ENCODE measurements at places on chromosomes 7 and 10.

GRCh38 chr7:18419456-18419855, 76.1 kb upstream of the HDAC9 start:
- DNase-seq = no peak

- no peak for DNase-seq
Observed at GRCh38 chr7:82110146-82110840, 333.3 kb downstream of the CACNA2D1 start.

- DNase-seq = no peak
Observed at GRCh38 chr10:127451628-127452027, 97.5 kb upstream of the NPS start.

DNA sequence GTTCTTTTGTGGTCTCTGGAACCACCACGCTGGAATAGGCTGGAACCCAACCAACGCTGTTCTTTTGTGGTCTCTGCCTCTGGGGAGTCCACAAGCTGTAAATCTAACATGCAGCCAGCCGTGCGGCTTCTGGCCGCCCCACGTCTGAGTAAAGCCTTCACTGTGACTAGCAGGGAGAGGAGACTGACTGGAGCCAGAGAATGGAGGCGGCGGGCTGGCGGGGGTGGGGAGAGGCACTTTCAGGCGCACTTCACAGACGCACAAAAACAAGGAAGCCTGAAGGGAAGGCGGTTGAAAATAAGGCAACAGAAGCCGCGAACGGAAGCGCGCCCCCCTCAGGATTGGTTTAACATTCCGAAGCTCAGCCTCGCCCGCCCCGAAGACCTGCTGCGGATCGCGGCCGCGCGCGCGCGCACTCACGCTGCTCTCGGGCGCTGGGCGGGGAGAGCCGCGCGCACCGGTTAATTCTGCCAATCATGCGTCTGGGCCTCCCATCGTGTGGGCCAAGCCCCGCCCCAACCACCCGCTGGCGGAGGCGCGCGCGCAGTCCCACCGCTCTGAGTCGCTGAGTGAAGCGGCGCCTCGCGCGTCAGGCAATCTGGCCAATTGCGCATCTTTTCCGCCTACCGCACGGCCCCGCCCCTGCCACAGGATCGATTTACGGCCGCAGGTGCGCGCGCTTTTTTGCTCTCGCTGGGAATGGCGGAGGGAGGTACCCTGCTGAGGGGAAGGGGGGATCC, at the start of gene SFR1:
TSS of gene SFR1 (plus strand) at position 687 of the 740 bp plus-strand sequence. CDS start at position 700, 13 bp downstream.
- DNase-seq = peak; percentile 98

GRCh38 chr7:40348126-40348728, 213.4 kb downstream of the SUGCT start:
- DNase-seq = no peak

- no peak for DNase-seq
Observed at GRCh38 chr7:131226514-131226865, 101.2 kb upstream of the MKLN1 start.

GRCh38 chr10:43252783-43253341, 14.0 kb downstream of the RASGEF1A start:
- no peak for DNase-seq

DNA sequence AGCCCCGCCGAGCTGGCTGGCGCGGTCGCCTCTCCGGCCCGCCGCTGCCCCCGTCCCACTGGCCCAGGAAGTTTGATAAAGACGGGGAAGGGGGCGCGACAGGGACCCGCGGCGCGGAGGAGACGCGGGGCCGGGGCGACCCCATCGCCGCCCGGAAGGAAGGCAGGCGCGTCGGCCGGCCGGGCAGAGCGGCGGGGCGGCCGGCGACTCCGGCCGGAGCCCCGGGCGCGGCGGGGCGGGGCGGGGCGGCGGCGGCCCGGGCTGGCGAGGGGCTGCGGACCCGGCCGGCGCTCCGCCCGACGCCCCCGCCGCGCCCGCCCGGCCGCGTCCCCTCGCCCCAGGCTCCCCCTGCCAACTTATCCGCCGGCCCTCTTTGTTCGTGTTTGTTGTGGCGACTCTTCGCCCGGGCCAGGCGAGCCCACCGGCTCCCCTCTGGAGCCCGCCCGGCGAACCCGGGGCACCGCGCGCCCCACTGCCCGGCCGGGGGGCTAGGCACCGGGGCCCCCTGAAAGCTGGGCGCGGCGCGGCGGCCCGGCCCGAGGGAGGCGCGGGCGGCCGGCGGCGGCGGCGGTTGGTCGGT, 571 bp downstream of the KDM7A start:
- no peak for DNase-seq

DNA sequence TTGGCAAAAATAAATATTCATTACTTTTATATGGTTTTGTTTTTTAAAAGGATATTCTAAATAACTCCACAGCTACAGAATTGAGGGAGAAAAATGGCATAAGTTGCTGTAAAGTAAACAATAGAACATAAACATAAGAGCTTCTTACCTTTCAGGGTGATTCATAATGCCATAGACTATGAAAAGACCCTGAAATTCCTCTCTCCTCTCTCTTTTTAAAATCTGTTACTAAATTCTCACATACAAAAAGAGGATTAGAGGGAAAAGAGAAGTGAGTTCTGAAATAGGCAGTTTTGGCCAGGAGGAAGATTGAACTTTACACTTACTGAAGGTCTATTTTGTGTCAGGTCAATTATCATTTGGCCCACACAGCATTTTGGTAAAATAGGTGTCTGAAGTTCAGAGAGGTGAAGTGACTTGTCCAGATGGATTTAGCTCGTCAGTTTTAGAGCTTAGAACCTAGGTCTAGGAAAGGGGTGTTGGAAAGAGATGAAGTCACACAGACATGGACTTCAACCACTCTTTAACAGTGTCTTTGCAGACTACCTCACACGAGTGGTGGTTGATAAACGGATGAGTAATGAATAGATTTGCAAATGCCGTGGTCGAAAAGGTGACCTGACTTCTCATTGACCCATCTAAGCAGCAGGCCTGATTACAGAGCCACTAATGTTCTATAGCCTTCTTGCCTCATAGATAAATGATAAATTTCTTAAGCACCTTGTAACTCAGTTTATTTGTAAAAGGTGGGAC, 190.6 kb upstream of the CCDC6 start:
- no peak for DNase-seq

- DNase-seq = no peak
Observed at GRCh38 chr10:132326925-132327324, 5.1 kb upstream of the LRRC27 start.

DNA sequence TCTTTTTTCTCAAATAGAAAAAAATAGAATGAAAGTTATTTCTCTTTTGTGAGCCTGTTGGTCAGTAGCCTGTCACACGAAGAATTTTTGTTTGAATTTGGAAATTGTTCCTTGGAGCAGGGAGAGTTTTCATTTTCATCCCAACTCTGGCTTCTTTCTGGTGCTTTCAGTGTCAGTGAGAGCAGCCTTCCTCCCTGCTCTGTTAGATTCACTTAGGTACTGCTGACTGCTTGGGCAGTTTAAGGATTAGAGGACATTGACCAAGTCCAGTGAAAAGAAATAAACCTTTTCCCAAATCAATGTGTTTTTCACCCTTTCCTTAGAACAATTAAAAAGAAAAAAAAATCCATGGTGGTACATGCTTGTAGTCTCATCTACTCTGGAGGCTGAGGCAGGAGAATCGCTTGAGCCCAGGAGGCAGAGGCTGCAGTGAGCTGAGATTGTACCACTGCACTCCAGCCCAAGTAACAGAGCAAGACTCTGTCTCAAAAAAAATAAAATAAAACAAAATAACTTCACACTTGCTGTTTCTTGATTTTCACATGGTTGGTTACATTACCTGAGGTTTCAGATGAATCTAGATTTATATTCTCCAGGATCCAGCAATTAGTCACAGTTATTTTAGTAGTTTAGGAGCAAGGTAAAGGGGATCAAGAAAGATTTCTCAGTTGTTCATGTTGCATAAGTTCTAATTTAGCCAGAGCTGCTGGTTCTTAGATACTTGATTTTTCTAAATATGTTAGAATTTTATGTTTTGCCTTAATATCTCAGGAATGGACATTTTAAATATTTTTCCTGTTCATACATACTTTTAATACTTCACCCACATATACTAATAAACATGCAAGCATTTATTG, 63.1 kb downstream of the ZNRF2 start:
- no peak for DNase-seq

DNA sequence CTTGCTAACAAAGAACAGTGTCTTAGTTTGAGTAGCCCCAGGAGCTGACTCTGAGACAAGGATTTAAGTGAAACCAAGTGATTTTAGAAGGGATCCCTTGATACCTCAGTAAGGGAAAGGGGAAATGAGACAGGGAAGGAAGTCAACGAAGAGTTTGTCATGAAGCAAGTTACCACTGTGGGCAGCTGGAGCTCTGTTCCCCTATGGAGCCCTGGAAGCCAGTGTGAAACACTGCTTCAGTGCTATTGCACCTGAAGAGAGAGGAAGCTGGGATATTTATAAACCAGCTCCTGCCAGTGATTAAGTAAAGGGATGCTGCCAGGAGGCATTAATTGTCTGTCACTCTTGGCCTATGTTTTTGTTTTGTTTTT, 58.9 kb upstream of the WAPL start:
- no peak for DNase-seq

- DNase-seq = no peak
Observed at GRCh38 chr7:17640730-17641377, 299.4 kb downstream of the SNX13 start.

DNA sequence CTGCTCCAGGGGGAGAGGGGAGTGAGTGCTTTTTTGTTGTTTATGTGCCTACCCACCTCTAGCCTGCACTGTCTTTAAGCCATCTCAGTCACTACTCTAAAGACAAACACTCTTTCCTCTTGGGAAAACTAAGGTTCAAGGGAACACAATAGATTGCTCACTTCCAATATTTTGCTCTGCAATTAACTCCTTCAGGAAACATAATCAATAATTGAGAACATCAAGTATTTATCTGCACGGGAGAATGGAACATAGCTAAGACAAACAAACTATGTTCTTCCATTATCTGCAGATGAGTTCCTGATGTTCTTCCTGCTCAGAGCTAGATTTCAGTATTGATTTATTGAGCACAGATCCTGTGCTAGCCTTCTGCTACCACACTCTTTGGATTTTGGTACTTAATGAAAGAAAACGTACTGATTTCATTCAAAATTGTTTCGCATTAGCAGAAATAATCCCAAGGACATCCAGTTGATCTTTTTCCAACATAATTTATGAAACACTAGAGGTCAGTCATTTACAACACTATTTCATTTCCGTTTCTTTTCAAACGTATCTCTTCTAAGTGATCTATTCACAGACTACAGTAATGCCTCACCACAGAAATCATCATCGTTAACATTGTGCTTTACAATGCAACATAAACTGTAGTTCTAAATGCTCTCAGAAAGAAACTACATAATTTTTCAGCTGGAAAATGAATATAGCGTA, 8.3 kb downstream of the NEBL start:
- DNase-seq = no peak

DNA sequence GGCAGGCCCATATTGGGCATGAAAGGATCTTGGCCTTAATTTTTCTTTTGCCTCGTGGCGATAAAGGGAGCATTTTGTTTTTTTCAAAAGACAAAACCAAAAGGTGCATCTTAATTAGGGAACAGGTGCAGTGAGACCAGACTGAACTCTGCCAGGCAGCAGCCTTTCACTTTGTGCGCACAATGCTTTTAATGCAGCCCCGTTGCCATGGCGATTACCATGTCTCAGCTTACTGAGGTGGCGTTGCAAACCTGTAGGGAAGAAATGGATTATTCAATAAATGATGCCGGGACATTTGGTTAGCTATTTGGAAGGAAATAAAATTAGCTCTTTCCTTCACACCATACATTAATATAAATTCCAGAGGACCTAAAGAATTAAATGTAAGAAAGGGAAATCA, 61.9 kb downstream of the MYL10 start:
- no peak for DNase-seq

DNA sequence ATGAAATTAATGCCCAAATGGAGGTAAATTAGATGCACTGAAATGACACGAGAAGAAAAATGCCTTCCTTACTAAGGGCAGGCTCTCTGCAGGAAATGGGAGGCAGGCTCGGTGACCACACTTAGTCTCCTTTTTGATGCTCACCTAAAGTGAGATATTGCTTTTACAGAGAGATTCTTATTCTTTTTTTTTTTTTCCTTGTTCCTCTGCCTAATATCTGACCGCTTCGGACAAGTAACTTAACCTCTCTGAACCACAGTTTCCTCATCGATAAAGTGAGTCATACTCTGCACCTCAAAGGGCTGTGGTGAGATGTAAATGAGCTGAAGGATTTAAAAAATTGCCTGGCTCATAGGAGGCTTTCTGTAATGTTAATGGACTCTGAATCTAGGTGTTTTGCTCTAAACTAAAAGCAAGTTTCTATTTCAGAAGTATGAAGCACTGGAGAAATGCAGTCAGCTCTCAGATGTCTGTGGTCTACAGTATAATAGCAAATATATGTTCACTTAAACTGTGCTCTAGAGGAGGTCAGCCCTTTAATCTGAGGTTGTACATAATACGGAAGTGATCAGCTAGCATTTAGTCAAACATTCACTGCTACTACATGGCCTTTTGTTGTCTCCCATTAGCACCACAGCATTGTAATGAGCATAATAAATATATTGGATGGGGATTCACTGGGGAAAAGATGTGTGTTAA, 23.2 kb downstream of the NKX2-3 start:
- DNase-seq = no peak

DNA sequence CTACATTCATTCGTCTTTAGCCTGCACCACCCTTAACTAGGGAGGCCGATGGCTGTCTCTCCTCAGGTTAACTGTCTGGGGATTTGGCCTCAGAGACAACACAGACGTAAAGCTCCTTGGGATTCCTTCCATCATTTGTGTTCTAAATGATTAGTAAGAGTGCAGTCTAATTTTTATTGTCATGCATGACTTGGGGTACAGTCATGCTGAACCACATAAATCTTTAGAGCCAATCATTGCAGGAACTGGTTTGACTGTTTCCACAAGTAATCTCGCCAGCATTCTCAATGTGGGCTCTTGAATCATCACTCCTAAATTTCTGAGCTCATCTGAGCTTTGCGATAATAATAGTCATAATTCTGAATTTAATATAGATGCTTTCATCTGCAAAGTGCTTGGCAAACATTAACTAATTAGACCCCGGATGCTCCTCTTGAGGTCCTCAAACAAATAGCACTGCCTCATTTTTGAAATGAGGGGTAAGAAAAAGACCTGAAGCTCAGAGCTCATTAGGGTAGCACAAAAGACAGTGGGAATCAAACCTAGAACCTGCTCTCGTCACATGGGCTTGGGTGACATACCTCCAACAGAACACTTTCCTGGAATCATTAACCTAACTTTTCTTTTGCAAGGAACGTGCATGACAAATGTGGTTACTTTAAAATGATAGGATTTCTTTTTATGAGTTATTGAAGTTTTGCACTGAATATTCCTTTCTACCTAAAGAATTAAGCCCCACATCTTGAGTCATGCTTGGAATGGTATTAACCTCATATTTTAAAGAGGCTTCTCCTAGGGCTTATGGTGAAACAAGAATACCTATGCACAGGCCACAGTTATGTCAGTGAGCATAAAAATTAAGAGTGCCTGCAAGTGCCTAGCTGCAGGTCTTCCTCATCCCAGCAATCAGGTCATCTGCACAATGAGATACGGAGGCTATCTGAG, 118.9 kb upstream of the NRP1 start:
- DNase-seq = no peak

GRCh38 chr7:151684408-151685175, 164.9 kb upstream of the RHEB start:
- DNase-seq = no peak

GRCh38 chr10:106158241-106158640, 1006.3 kb downstream of the SORCS1 start:
- no peak for DNase-seq
